ENCODE measurements at places on chromosomes 5 and 9.

- DNase-seq, result no peak
These were observed 208.7 kb upstream of the RAI14 start for GRCh38 chr5:34447424-34447823.

DNA sequence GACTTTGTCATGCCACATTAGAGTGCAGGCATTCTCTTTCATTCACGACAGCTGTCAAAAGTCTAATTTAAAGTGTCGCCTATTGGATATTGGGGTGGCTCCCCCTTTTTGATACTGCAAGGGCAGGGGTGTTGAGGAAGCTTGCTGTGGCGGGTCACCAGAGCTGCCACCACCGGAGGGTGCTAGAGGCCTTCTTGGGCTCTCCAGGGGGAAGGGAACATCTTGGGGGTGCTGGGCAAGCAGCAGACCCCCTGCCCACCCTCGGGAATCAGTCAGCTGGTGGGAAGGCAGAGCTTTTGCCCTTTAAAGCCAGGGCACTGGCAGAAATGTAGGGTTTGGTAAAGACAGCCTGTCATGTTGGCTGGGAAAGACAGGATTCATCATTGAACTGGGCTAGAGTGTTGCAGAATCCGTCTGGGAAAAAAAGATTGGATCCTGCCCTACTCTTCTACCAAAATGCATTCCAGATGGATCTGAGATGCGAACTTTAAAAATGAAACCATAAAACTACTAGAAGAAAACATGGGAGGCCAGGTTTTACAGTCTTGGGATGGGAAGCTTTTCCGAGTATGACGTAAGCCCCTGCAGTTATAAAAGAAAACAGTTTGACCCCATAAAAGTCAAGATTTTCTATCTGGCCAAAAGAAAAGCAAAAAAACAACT is 22.3 kb downstream of the COL5A1 start:
- DNase-seq, result peak; percentile 62

DNA sequence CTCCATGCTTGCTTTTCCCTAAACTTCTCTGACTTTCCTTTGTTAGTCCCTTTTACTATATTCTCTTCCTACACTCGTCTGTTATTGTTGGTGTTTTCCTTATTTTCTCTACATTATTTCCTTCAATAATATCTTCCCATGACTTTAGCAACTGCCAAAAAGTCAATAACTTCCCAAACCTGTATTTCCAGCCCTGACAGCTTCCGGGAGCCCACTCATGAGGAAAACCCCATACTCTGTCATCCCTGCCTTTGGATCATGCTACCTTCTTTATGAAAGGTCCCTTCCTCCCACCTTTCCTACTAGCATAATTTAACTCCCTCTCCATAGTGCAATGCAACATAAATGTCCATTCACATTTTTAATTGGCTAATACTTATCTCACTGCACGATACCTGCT is 144.0 kb upstream of the CDH6 start:
- no peak for DNase-seq

DNA sequence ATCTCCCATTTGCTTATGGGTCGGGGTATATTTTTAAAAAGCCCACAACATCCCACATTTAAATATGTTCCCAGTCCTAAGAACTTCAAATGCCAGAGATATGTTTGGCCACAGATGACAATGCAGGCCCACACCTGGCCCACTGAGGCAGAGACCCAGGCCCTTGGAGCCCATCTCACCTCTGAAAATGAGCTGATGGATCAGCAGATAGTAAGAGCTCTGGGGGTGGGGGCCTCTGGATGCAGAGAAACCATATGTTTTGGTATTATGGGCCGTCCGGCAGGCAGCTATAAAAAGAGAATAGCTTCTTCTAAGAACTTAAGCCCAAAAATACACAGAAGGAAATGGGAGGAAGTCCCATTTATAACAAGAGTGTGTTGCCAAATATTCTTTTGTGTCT is 256.0 kb downstream of the GRIA1 start:
- no peak for DNase-seq

- peak; percentile 80 for DNase-seq
These were observed 860 bp upstream of the MARCHF6 start for GRCh38 chr5:10352430-10353240.

DNA sequence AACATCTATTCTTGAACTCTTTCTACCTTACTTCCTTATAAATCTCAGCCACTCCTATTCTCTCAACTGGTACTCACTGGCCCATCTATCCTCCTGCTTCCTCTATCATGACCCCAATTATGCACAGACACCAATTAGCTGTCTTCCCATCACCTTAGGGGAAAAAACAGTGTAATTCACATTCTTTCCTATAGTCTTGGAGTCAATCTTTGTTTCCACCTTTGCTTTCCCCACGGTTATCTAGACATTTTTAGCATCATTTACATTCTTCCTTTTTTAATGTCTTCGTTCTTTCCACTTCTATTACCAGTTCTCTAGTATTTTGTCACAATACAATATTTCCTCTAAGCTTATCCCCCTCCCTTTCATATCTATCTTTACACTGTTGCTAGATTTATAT is 449.4 kb downstream of the TMEM38B start:
- DNase-seq, result no peak

DNA sequence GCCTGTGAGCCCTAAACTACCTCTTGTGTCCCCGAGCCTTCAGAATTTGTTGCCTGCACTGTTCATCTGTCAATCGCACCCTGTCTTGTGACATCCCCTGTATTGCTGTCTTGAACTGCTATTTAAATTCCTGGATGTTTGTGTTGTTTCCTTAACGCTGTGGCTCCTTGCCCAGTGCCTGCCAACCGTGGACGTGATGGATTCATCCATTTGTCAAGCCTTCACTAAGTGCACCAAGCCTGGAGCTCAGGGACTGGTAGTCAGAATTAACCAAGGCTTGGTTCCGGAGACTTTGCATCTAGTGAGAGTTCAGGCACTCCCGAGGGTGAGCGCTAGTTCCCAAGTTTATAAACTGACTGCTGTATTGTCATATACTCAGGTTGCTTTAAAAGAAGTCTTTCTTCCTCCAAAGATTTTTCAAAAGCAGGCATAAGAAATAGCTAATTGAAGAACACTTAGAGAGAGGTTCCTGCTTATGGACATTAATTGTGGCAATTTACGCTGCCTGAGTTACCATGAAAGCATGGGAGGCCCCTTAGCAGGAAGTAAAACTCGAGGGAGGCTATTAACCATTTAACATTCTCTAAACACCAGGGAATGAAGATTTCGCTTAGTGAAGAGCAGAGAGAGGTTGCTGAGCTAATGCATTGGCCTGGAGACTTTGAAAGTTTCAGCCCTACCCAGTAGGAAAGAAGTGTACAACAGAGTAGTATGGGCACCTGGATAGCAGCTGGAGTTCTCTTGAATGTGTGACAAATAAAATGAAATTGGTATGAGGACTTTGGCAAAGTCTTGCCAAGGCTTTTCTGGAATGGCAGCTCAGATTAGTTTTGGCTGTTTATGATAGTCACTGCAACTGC is 29.0 kb downstream of the RGS3 start:
- no peak for DNase-seq

- no peak for DNase-seq
These were observed 50.7 kb downstream of the BAAT start for GRCh38 chr9:101333926-101334702.

DNA sequence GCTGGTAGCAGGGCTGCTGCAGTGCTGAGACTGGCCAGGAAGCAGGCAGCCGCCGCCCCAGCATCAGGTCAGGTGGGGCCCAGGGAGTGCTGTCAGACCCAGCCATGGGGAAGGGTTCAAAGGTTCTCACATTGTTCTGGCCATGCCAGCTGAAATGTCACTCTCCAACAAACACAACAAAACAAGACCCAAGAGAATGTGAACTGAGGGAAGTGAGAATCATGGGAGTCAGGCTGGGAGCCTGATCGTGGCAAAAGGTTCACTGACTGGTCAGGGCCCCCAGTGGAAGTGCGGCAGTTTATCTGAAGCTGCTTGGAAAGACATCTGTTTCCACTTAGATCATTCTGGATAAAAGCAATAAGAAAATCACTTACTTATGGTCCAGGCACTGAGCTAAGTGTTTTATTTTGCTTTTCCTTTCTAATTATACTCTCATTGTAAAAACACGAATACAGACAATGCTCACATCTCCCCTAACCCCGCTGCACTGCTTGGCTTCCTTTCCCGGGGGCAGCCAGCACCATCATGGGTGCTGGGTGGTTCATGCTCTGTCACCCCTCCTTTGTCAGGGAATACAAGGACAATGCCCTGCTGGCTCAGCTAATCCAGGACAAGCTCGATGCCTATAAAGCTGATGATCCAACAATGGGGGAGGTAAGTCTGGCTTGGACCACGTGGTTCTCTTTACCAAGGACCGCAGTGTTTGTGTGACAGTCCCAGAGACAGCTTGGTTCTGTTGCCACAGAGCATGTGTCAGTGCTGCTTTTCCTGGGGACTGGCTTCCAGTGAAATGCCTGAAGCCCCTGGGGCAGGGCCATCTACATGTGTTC is 41.9 kb upstream of the CFAP157 start:
- peak; percentile 70 for DNase-seq

- peak; percentile 76 for DNase-seq
These were observed 5.7 kb upstream of the SEC16A start for GRCh38 chr9:136488247-136489214.

- no peak for DNase-seq
These were observed 66.2 kb downstream of the PDE6A start for GRCh38 chr5:149878371-149878770.

DNA sequence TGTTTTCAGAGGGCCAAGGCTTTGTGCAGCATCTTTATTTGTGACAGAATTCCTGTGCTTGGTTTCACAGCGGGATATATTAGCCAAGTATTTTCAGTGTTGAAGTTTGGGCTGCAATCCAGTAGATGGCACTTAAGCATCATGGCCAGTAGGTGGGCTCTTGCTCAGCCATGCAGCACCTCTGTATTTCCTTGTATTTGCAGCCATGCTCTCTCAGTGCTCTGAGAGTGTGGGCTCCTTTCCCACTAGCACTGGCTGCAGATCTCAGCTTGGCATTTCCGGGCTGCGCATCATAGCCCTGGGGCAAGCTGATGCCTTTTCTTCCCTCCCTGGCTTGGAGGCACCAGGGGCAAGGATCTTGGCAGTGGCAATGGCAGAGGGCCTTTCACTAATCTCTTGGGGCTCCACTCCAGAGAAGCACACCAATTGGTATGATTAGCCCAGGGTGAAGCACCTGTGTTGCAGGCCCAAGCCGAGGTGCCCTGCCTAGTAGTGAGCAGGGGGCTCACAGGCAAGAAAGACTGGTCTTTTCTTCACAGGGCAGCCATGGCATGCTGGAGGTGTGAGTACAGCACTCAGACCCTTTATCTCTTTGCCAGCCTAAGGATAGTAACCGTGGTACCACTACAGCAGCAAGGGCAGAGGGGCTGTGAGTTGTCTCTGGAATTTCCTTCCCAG is 48.3 kb downstream of the SLCO6A1 start:
- DNase-seq, result peak; percentile 21

GRCh38 chr9:76704593-76705204 is 59.5 kb upstream of the PCA3 start:
- peak; percentile 91 for DNase-seq

DNA sequence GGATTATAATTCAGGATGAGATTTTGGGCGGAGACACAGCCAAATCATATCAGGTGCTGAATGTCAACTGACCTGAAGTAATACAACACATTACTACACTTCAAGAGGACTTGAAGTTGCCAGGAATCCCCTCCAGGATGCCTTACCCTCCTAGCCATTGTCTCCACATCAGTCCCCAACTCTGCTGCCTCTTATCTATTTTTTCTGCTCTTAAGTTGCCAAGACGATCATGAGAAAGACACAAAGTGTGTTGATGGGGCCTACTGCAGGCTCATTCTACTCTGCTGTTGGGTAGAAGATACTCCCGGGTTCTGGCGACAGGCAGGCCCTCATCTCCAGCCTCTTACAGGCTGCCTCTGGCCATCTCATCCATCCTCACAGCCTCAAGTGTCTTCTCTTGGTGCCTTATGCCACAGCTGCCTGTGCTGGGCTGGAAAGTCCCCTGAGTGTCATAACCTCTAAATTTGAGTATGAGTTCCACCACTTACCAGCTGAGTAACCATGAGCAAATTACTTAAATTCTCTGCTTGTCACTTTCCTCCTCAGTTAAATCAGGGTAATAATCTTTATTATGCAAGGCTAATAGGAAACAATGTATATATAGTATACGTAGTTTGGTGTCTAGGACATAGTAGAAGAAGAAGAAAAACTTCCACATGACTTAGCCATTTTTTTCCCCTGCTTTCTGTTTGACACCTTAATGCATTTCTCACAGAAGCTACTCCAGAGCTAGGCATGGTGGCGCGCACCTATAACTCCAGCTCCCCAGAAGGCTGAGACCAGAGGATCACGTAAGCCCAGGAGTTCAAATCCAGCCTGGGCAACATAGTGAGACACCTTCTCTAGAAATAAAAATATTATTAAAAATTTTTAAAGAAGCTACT is 73.0 kb upstream of the SNX2 start:
- DNase-seq, result no peak

- no peak for DNase-seq
These were observed 79.0 kb upstream of the TRIM32 start for GRCh38 chr9:116608064-116608463.

GRCh38 chr9:97564291-97565175 is 63.1 kb downstream of the TMOD1 start:
- peak; percentile 79 for DNase-seq

GRCh38 chr5:54804086-54804485 is 181.3 kb downstream of the ESM1 start:
- peak; percentile 40 for DNase-seq

- peak; percentile 81 for DNase-seq
These were observed 232.1 kb upstream of the PIK3R1 start for GRCh38 chr5:67983251-67984110.

- DNase-seq, result no peak
These were observed 243.6 kb upstream of the HAPLN1 start for GRCh38 chr5:83964271-83964670.

GRCh38 chr9:76651119-76651705 is 113.0 kb upstream of the PCA3 start:
- peak; percentile 60 for DNase-seq

- DNase-seq, result no peak
These were observed 7.2 kb downstream of the NINJ1 start for GRCh38 chr9:93126825-93127368.

DNA sequence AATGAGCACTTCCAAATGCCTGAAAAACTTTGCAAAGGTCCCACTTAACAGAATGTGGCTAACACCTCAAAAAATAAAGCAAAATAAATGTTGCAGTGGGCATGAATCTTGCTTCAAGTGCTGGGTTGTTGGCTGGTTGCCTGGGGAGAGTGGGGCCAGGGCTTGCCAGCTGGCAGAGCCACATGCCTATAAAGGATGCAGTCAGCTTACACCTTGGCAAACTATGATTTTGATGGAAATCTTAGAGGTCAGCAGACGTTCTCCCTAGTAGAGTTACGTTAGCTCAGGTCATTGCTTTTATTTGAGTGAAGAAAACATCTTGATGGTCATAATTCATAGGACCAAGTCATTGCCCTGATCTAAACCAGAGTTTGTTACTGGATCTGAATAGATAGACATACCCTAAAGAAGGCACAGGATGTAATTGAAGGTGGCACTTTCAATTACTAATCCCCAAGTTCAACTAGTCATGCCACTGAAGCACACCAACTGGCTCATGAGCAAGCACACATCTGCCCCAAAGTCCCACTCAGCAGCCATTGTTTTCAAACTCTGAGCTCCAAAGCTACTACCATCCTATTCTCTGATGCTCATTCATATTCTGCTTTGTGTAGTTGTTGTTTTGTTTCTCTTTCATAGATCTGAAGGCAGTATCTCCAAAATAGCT is 51.2 kb upstream of the ZSWIM6 start:
- no peak for DNase-seq

- no peak for DNase-seq
These were observed 50.1 kb upstream of the BASP1 start for GRCh38 chr5:17167171-17167891.

Data from adipocyte (in vitro differentiated cells).